ENCODE measurements at places on chromosomes 11 and 22.

DNA sequence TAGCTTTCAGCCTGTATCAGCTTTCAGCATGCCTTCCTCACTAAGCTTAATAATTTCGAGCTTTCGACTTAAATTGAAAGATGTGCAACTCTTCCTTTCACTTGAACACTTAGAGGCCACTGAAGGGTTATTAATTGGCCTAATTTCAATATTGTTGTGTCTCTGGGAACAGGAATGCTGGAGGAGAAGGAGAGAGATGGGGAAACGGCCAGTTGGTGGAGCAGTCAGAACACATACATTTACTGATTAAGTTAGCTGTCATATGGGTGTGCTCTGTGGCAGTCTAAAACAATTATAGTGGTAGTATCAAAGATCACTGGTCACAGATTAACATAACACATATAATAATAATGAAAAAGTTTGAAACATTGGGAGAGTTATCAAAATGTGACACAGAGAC is 106.2 kb downstream of the LRRC32 start:
- DNase-seq: no peak

GRCh38 chr11:77193911-77194830 is 66.1 kb downstream of the MYO7A start:
- DNase-seq: no peak

DNA sequence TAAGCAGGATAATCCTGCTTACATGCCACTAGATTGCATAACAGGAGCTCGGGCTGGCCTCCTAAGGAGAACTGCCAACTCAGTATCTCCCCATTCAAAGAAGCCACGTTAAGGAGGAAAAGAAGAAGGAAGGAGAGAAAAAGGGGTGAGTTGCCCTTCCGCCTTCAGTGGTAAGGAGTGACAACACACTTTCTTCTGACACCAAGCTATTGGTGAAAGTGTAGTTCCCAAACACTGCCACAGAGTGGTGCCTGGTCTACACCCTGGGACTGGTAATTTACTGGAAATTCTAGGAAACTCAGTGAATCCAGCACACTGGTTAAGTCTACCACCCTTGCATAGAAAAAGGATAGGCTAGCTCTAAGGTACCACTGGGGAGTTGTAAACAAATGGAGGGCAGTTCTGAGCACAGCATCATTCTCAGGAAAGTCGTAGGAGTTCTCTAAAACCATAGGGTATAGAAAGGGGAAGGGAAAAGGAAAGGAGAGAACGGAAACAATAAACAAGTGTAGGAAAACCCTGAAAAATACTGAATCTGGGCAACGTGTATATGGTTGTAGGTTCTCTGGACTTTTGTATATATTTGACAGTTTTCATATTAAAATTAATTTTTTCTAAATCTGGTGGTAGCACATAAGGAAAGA is 58.2 kb downstream of the RRAS2 start:
- DNase-seq: peak; percentile 36

- no peak for DNase-seq
Measured at GRCh38 chr11:23723861-23724260, 773.0 kb upstream of the LUZP2 start.

GRCh38 chr11:69137151-69137844 is 18.4 kb upstream of the SMIM38 start:
- DNase-seq: no peak

GRCh38 chr22:38220653-38221386 is 19.0 kb downstream of the MAFF start:
- DNase-seq: no peak
